DND-41 (cell line): ENCODE measurements at places on chromosomes 5 and 9.

- no peak for DNase-seq
Measured at GRCh38 chr9:5112646-5113045, 72.8 kb downstream of the INSL6 start.

DNA sequence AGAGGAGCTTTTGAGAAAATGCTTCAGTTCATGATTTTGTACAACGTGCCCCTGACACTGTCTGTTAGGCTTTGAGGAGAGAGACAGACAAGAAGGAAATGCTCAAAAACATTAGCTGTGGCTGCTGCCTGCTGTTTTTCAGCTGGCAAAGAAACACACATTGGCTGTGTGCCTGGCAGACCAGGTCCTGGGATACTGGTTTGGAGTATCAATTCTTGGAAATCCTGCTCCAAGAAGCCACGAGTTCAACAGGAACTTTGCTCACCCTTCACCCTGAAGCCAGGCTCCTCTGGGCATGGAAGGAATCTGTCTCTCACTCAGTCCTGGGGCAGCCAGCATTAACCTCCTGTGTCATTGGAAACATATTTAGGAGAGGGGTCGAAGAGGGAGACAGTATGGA is 245.5 kb downstream of the AUH start:
- no peak for DNase-seq

- no peak for DNase-seq
Measured at GRCh38 chr9:121267689-121268597, at the start of gene GSN. Gene GSN (plus strand): TSS chr9:121268162. CDS start chr9:121301972, 33,810 bp downstream.

DNA sequence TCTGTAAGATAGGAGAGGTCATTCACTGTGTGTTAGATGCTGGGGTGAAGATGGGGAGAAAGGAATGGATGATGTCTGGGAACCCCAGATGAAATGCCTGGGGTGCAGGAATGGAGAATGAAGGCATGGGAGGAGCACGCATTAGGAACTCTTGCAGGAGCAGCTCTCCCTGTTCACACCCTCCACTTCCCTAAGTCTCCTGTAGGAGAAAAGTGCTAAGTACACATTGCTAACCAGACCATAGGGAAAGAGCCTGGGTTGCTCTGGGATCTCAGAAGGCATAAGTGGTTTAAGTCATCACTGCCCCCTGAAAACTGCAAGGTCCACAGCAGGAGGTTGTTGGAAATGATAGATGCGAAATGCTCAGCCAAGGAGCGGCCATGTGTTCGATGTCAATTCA is 163.1 kb downstream of the SEC61B start:
- DNase-seq = no peak

GRCh38 chr5:170570476-170570875 is 66.7 kb downstream of the KCNIP1 start:
- DNase-seq = no peak

- no peak for DNase-seq
Measured at GRCh38 chr5:171867786-171868185, 82.2 kb downstream of the SMIM23 start.

GRCh38 chr5:154311362-154311761 is 120.8 kb downstream of the GALNT10 start:
- DNase-seq = no peak

- DNase-seq = no peak
Measured at GRCh38 chr9:8179381-8180053, 379.9 kb upstream of the DMAC1 start.

GRCh38 chr9:110728058-110728457 is 59.5 kb downstream of the MUSK start:
- DNase-seq = no peak

DNA sequence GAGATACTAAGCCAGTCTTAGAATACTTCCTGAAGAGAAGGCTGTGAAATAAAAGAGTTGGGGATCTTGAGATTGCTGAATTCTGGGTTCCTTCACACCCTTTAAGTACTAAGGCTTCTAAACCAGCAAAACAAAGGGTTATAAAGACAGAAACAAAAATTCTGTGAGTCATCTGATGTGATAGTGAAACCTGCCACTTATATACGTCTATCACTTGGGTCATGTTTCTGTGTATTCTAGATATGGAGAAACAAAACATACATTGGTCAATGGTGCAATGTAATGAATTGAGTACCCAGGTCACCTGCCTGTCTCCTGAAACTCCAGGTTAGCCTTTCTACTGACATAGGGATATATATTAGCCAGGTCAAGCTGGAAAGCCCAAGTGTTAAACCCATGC is 319.3 kb upstream of the GRAMD2B start:
- no peak for DNase-seq

GRCh38 chr9:98357921-98358535 is 102.6 kb upstream of the TBC1D2 start:
- DNase-seq = no peak

GRCh38 chr9:130110596-130111021 is 56.9 kb downstream of the GPR107 start:
- DNase-seq = no peak

DNA sequence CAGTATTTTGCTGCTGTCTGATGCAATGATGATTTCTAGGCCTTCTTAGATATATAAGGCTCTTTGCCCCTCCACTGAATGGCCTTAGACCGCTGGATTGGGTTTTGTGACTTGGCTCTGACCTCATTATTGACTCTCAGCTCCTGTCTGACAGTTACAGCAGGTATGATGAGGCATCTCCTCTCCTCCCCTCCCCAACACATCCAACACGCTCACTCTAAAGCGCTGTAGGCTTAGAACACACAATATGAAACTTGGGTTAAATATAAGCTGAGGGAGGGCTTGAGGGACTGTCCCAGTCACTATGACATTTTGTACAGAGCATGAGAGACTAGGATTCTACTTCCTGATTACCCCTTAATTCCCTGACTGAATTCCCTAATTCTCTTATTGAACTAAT is 18.8 kb upstream of the CER1 start:
- no peak for DNase-seq

GRCh38 chr5:42387563-42387962 is 35.7 kb upstream of the GHR start:
- DNase-seq = no peak

DNA sequence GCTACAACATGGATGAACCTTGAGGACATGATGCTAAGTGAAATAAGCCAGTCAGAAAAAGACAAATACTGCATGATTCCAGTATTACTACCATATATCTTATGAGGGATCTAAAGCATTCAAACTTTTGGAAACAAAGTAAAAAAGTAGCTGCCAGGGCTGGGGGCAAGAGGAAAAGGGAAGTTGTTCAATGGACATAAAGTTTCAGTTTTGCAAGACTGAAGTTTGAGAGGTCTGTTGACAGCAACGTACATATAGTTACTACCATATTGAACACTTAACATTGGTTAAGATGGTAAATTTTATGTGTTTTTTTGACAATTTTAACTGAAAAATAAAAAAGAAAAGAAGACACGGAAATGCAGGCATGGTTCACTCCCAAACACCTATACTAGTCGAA is 77.6 kb downstream of the MAPKAP1 start:
- DNase-seq = no peak

GRCh38 chr9:136690806-136691261 is 3.6 kb upstream of the AGPAT2 start:
- no peak for DNase-seq

DNA sequence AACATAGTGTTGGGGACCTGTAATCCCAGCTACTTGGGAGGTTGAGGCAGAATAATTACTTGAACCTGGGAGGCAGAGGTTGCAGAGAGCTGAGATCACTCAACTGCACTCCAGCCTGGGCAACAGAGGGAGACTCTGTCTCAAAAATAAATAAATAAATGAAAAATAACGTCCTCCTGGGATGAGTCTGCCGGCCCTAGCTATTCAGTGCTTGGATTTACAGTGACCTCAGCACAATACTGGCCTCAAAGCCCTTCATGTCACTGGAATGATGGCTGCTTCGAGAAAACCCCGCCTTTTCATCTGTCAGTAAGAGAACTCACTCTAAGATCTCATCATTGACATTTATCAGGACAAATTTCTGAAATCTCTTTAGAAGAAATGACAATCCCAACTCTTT is 35.5 kb downstream of the SOX30 start:
- no peak for DNase-seq

DNA sequence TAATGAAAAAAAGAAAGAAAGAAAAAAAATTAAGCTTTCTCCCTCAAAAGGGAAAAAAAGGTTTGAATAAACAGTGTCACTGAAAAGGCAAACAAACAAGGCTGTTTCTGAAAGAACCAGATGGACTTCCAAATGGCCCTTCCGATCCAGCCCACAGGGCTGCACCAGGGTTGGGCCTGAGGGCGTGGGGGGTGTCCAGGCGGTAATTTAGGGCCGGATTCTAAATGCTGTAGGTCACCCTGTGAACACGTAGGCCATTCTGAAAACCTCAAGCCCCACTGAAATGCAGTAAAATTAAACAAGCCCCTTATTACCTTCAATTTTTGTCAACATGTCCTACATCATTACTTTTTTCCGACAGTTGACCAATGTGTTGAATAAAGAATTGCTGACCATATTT is 132.1 kb downstream of the HSD17B3 start:
- DNase-seq = no peak

- no peak for DNase-seq
Measured at GRCh38 chr5:139806726-139807646, 11.4 kb downstream of the PSD2 start.

DNA sequence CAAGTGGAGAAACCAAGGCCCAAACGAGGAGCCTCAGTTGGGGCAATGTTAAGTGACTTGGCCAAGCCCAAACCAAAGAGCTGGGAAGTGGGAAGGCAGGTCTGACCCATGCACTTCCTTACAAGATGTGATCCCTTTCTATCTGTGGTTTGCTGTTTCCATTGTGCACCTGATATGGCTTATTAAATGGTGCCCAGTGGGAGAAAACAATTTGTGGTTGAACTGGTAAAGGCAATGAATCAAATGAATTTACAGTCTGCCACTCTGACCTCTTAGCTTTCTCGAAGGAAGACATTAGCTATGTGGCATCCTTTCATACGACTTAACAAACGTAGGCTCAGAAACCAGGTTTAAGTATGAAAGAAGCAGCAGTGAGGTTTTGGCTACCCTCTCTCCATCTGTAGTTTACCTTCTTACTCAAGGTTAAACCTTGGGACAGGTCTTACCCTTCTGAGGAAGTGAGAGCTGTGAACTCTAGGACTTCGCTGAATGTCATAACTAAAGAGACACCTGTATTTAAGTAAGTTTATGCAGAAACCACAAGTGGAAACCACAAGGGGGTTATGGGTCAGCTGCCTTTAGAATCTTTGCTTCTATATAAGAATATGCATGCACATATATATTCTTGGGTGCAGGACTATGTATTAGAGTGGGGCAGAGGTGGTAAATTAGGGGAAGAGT is 100.5 kb upstream of the SPATA31D4 start:
- DNase-seq = peak; percentile 8

- DNase-seq = no peak
Measured at GRCh38 chr9:78292716-78293497, 4.0 kb upstream of the PSAT1 start.

DNA sequence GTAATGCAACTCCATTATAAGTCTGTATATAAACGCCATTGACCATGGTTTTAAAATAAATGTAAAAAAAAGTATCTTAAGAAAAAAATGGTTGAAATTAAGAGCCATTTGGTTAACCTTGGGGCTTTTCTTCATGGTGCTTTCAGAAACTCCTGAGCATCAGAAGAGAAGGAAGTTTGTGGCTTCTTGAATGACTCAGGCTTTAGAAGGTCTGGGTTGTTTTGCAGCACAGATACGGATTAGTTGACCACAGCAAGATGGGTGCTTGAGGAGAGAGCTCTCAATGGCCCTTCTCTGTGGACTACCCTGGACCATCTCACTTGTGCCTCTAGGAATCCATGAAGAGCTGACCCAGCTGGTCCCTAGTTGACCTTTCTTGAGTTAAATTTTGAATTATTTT is 189.5 kb downstream of the TMEM38B start:
- no peak for DNase-seq

- no peak for DNase-seq
Measured at GRCh38 chr5:157388111-157388710, 71.8 kb upstream of the NIPAL4 start.

DNA sequence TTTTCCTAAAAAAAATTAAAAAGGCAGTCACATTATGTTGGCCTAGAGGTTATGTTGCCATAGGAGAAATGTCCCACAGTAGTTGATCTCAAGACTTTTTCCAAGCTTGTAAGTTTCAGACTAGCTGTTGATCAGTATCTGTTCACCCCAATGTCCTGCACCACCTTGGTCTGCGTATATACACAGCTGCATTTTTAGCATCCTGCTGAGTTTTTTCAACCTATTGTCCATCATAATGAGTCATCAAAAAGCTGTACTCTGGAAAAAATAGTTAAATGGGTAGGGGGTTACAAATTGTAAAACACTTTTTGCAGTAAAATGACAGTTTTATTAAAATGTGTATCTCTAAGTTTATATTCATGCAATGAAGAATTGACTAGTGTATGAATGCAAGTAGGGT is 53.2 kb upstream of the TMEM171 start:
- no peak for DNase-seq

DNA sequence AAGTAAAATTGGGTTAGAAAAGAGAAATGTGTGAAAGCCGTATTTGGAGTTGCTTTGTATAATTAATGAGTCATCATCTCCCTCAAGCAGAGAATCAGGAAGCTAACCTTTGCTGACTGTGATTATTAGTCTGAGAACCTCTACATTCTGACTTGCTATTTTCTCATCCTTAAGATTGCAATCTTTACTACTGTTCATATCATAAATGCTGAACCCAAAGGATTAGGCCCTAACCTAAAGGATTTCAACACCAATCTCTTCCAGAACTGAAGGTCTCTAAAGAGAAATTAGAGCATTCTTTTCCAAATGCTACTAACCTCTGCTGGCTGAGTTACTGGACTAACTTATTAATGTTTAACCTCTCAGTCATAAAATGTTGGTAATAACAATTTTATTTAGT is 538.1 kb upstream of the MEF2C start:
- no peak for DNase-seq

GRCh38 chr9:134337469-134337868 is 11.2 kb downstream of the RXRA start:
- DNase-seq = no peak

GRCh38 chr9:35481347-35481975 is 8.4 kb upstream of the RUSC2 start:
- peak; percentile 44 for DNase-seq

- peak; percentile 50 for DNase-seq
Measured at GRCh38 chr9:75148561-75148960, 60.2 kb downstream of the OSTF1 start.

DNA sequence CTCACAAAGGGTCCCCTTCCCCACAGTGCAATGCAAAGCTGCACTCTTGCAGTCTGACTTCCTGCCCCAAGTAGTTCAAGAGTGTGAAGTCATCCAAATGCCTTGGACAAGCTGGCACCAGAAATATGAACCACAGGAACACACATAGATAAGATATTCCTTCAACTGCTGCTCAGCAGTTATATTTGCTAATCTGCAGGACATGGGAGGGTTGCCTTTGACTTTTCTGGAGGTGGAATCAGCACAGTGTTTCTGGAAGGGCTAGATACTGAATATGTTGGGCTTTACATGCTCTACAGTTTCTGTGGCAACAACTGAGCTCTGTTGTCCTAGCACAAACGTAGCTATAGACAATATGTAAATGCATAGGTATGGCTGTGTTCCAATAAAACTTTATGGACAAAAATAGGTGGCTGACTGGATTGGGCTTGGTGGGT is 96.7 kb upstream of the PCA3 start:
- DNase-seq = no peak

- no peak for DNase-seq
Measured at GRCh38 chr9:95742821-95743220, 132.7 kb upstream of the ERCC6L2 start.

- no peak for DNase-seq
Measured at GRCh38 chr9:87516222-87516925, 18.7 kb downstream of the DAPK1 start.

GRCh38 chr9:71931166-71931565 is 19.7 kb downstream of the C9orf85 start:
- DNase-seq = no peak

- no peak for DNase-seq
Measured at GRCh38 chr9:91803151-91803940, 146.7 kb downstream of the ROR2 start.
